ENCODE measurements at places on chromosomes 2 and 18.

GRCh38 chr18:1658908-1659566, 754.4 kb downstream of the ADCYAP1 start:
- no peak for DNase-seq

- DNase-seq, result peak; percentile 80
These were observed at the start of gene CFAP65 for GRCh38 chr2:219041252-219041651. CFAP65 (minus strand) TSS chr2:219041516; CDS start chr2:219039048, 2,468 bp downstream.

DNA sequence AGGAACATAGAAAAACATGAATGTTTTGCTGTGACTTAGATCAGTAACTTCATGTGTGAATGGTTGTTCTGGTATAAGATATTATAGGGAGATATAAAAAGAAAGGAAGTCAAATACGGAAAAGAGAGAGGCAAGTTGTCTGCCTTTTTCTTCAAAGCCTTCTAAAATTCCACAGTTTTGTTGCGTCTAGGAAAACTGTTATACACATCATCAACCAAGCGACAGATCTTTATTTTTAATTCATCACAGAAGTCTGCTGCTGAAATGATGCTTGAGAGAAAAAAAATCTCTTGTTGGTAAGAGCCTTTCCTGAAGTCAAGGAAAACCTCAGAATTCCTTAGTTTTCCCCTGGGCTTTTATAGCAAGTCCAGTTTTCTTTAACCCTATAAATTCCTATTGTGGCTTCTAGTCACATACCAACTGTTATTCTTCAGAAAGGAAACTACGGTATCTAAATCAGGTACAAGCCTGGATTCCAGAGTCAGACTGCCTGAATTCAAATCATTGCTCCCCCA, 36.3 kb upstream of the TANC1 start:
- no peak for DNase-seq

- no peak for DNase-seq
These were observed 68.6 kb downstream of the CCDC138 start for GRCh38 chr2:108855194-108855593.

DNA sequence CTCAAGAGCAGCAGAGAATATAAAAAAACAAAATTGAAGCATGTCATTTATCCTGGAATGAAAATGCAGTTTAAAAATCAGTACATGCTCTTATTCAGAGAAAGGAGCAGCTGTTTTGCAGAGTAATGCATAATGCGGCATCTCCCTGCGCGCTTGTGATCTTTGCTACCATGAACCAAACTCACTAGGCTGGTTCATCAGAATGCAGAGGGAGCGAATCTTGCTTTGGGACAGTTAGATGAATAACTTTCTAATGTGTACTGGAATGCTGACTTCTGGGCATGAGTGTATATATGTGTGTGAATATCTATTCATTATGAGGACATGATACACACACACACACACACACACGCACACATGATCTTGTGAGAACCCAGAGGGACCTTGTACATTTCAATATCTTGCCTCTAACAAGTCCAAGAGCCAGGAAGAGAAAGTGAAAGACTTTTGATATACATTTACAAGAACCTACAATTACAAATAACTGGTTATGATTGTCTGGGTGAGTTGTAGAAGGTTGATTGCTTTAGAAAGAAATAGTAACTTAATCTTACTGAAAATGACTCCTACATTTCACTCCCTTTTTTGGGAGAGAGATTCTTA, 54.1 kb upstream of the THOC1 start:
- no peak for DNase-seq

GRCh38 chr18:3703732-3704176, 253.8 kb downstream of the TGIF1 start:
- DNase-seq, result peak; percentile 71

DNA sequence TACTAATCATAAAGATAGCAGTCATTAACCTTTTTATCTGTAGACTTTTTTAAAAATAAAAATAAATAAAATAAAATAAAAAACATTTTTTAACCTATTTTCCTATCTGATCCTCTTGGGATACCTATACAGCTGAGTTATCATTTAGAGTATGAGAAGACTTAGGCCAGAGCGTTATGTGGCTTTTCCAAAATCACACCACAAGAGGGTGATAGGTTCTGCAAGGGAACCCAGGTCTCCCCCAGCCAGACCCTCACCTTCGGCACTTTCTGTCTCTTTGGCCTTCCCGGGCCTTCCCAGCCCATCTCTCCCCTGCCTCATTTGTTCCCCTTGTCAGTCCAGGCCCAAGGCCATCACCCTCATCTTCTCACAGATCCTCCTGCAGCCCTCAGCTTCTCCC, 311.7 kb downstream of the SMAD2 start:
- DNase-seq, result no peak

DNA sequence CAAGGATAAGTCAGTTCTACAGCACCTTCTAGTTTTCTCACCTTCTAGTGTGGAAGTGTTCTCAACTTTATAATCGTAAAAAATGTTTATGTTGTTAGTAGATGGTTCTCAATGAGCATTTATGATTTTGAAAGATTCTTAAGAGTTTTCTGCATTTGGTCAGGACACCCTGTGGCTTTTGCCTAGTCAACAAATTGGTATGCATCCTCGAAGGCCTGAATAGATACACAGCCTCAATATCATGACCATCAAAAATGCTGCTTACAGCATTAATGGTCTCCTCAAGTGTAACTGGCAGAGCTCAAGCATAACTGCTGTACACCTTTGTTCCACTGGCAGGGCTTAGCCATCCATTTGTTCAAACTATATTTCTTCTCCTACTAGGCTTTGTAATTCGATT, 96.7 kb downstream of the CRACDL start:
- no peak for DNase-seq

GRCh38 chr2:83689402-83689801, 769.7 kb downstream of the SUCLG1 start:
- DNase-seq, result no peak

DNA sequence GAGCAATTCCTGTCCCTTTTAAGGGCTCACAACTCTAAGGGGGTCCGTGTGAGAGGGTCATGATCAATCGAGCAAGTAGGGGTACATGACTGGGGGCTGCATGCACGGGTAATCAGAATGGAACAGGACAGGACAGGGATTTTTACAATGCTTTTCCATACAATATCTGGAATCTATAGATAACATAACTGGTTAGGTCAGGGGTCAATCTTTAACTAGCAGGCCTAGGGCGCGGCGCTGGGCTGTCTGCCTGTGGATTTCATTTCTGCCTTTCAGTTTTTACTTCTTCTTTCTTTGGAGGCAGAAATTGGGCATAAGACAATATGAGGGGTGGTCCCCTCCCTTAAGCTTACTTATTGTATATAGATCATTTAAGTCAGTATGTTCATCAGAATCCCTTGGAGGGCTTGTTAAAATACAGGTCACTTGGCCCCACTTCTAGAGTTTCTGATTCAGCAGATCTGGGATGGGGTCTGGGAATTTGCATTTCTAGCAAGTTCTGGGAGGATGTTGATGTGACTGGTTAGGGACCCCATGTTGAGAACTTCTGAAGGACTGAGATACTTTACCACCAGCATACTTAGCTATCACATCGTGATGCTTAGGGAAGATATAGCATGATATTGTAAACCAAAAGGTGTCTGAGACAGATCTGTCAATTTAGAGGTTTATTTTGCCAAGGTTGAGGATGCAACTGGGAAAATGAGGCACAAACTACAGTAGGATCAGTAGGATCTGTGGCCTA, 2.8 kb upstream of the INPP4A start:
- no peak for DNase-seq

GRCh38 chr18:46738491-46738890, 18.4 kb downstream of the ST8SIA5 start:
- DNase-seq, result no peak

DNA sequence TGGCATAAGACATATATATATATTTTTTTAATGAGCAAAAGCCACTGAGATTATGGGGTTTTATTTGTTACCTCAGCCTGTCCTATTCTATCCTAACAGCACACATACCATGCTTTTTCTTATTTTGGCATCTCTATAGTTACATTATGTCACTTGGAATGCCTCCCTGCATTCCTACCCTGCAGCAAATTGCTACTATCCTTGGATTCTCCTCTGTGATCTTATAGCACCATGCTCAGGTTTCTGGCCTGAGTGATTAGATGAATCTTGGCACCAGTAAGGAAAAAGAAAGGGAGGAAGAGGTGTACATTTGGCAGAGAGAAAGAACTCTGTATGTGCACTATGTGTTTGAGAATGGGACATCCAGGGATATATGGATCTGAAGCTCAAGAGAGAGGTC, 86.3 kb upstream of the PELI1 start:
- no peak for DNase-seq

Data from glutamatergic neuron (in vitro differentiated cells).